Aorta (tissue), 5 donors: ENCODE measurements at places on chromosomes 16 and 17.
A peak's percentile ranks its signal among the peaks of the same experiment; 100 is the strongest.

GRCh38 chr16:4746991-4747574 is 12.7 kb downstream of the DNAAF8 start:
- no peak for DNase-seq

DNA sequence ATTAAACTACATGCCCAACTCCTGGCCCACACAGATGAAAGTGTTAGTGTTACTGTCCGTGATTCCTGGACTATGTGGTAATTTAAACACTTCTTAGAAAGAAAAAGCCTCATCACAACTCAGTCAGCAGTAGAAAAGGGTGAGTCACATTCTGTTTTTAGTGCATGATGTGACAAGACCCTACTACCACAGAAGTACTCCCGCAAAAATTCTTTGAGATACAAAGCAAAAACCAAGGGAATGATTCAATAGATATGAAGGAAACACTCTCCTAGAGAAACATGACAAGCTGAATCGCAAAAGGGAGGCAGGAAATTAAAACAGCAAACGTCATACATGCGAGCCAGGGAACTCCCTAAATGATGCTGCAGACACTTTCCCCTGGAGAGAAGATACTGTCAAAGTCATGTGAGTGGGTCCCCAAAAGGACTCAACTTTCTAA is 14.4 kb downstream of the SNN start:
- no peak for DNase-seq

- no peak for DNase-seq
Measured at GRCh38 chr17:77555741-77556291, 402.7 kb upstream of the TNRC6C start.

DNA sequence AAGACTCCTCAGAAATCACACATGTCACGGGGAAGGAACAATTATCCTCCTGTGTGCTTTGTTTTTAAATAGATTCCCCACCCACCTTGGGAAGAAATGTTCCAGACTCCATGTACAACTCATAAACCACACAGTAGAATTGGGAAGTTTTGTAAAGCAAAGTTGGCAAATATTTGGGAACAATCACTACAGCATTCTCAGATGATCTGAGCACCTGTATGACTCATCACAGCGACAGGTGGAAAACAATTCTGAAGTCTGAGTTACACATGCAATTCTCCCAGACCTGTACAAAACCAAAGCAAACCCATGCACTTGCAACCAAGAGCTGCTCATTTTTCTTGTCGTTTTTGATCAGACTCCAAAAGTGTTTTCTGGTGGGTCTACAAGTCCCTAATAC is 14.4 kb upstream of the MYLK3 start:
- DNase-seq: no peak

- DNase-seq: peak; percentile 86
Measured at GRCh38 chr17:42407289-42407836, 15.7 kb downstream of the CAVIN1 start.

DNA sequence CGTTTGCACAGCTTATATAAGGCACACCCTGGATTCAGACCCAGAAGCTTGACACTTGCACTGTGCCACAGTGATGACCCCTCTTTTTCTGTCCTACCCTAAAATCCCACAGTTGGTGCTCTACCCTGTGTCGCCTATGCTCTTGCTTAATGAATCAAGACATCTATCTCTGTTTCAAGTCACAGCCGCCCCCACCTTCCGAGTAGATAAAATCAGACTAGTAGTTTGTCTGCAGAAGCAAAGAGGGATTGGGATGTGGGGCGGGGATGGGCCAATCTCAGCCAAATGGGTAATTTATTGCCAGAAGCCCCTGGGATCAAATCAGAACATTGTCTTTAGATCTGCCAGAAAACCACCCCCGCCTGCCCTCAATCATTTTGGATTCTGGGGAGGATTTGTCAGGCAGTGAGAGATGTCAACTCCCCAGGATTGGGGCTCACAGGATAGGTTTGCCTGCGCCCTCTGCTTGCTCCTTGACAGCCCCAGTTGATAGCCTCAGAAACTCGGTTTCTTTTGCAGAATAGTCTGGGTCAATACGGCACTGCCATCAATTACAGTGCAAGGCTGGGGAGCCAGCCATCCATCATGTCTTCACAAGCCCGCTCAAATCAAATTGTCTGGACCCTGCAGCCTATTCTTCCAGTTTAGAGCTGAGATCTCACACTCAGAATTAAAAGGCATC is 520.8 kb downstream of the GRIN2A start:
- no peak for DNase-seq

GRCh38 chr17:34098699-34099098 is 156.4 kb upstream of the CCL2 start:
- DNase-seq: no peak

- no peak for DNase-seq
Measured at GRCh38 chr16:86334079-86334635, 176.2 kb upstream of the FOXF1 start.

- no peak for DNase-seq
Measured at GRCh38 chr17:16272111-16272840, 55.3 kb downstream of the PIGL start.

- no peak for DNase-seq
Measured at GRCh38 chr16:27677263-27677662, 127.3 kb downstream of the KATNIP start.

GRCh38 chr16:3819746-3820724 is 60.5 kb downstream of the CREBBP start:
- DNase-seq: no peak

DNA sequence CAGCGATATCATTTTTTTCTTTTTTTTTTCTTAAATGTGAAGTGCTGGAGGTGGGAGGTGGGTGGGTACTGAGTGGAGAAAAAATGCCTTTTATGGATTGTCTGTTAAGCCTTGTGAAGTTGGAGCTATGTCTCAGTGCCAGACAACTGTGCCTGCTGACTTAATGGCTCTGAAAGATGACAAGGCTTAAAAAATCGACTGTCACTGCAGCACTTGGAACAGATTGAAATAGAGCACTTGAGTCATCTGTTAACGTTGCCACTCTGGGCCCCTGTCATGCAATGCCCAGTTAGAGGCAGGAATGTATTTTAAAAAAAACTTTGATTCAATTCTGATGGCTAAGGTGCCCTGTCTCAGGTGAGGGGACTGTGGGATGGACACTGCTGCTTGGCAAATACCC is 108.2 kb upstream of the HS3ST2 start:
- DNase-seq: no peak

GRCh38 chr17:71440513-71440912 is 680.3 kb upstream of the SOX9 start:
- DNase-seq: no peak

GRCh38 chr16:50815382-50815781 is 73.5 kb downstream of the CYLD start:
- no peak for DNase-seq

DNA sequence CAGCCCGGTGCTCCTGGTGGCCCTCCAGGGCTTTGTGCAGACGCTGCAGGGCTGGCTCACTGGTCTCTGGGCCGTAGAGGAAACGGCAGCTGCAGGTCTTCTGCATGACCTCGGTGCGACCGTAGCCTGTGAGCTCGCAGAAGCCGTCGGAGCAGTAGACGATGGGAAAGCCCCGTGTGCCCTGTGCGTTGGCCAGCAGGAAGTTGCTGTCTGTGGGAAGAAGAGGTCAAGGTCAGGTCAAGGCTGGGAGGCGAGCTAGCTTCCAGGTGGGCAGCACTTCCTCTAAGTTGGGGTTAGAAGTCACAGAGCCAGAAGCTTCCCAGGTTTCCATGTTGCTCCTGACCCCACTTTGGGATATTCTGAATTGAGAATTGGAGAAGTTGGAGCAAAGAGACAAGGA is 2.1 kb downstream of the KCNH4 start:
- no peak for DNase-seq

- DNase-seq: no peak
Measured at GRCh38 chr16:12538667-12539091, 265.0 kb downstream of the CPPED1 start.

GRCh38 chr17:77394540-77395295 is 253.9 kb downstream of the SEC14L1 start:
- no peak for DNase-seq

GRCh38 chr16:69241926-69242325 is 55.0 kb downstream of the SNTB2 start:
- DNase-seq: no peak

- DNase-seq: peak; percentile 90
Measured at GRCh38 chr17:73308017-73308823, 3.6 kb downstream of the CDC42EP4 start.

DNA sequence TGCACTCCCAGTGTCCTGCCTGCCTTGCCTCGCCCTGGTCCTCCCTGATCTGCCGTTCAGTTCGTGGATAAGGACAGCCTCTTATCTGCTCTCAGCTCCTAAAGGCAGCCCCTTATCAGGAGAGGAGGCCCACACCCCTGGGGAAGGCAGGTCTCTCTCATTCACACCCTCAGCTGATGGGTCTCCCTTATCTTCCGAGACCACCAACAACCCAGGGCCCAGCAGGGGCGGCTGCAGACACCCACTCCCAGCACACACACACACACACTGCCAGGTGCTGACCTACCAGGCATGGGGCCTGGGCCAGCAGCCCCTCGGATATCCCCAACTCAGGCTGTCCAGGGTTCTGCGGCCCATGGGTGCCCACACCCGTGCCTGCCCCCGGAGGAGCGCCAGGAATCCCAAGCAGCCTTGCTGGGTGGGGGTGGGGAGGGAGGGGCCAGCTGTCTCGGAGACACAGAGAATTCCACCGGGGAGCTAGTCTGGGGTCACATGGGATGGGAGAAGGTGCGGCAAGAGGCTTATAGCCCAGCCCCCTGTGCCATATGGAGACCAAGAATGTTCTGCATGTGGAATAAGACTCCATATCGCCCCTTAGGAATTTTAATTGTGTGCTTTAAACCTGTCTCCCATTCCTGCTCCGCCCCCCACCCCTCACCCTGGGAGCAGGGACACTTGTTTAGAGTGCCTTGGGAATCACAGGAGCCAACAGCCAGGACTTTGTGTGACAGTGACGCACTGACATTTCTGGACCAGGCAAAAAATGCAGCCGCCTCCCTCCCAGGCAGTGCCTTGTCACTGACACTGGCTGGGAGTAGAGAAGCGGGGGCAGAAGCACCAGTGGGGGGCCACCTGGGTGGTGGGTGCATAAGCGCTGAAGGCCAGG is 41.9 kb upstream of the EMP2 start:
- no peak for DNase-seq

GRCh38 chr17:68249354-68249765 is 1.5 kb downstream of the AMZ2 start:
- no peak for DNase-seq

- DNase-seq: no peak
Measured at GRCh38 chr16:1998360-1998835, 8.6 kb downstream of the SYNGR3 start.

- DNase-seq: no peak
Measured at GRCh38 chr17:77248216-77249114, 107.7 kb downstream of the SEC14L1 start.

- DNase-seq: no peak
Measured at GRCh38 chr17:48575066-48575582, 3.0 kb downstream of the HOXB4 start.

- DNase-seq: no peak
Measured at GRCh38 chr16:84593825-84594724, 23.8 kb downstream of the COTL1 start.

GRCh38 chr17:14372905-14373613 is 72.2 kb downstream of the HS3ST3B1 start:
- no peak for DNase-seq

DNA sequence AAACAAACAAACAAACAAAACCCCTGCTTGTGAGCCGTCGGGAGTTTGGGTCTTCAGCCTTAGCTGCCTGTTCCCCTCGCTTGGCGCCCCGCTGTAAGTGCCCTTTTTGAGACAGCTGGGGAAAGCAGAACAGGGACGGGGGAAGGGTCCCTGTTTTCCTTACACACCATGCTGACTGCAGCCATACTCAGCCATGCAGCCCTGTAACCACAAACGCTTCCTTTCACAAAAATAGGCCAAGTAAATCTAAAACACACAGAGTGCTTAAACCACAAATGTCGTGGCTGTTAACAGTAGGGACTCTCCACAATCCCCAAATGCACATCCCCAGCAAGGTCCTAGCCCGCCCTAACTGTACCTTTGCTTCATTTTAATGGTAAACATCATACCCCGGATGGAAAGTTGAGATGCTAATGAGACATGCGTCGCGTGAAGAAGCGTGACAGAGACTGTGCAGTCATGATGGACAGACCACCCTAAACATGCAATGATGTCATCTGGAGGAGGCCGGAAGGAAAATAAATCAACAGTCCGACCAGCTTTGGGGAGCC is 129.9 kb downstream of the MGAT5B start:
- DNase-seq: no peak

DNA sequence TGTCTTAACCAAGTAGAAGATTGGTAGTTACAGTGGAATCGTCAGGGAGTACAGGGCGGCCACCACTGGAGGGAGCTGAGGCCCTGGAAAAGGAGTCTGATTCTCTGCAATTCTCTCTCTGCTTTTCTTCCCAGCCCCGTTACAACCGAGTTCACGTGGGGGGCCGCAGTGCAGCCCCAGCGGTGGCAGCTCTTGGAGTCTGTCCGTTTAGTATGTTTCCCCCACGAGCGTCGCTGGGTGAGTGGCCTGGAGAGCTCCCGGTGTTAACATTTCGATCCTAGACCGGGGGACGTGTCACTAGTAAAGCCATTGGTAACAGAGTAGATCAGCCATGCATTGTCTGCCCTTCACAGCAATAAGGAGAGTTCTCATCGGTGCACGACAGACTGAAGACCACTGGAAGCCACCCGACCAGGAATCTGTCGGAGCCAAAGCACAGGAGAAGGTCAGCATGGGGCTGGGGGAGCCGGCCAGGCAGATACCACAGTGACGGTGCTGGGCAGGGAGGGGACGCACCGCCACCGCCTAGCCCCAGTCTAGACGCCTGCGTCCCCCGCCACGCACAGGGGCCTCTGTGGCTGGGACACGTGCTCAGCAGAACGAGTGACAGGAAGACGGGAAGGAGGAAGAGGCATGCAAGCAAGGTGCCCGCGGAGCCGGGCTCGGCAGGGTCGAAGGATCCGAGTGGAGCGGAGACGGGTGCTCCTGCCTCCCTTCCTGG is 15.7 kb downstream of the SLC16A3 start:
- no peak for DNase-seq

- peak; percentile 45 for DNase-seq
Measured at GRCh38 chr16:78102865-78103264, 3.4 kb downstream of the WWOX start.

DNA sequence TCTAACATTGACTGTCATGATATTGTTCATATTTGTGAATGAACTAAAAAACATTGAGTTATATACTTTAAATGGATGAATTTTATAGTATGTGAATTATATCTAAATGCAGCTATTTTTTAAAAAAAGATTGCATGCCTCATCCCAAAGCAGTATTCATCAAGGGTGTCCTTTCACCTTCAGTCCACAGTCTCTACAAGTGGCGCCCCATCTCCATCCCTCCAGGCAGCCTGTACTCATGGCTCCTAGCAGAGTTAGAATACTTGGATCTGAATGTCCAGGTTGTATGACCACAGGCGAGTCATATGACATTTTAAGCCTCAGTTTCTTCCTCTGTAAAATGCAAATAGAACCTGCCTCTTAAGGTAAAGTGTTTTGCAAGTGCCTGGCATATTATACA is 69.8 kb downstream of the TMEM100 start:
- no peak for DNase-seq

- no peak for DNase-seq
Measured at GRCh38 chr17:37017404-37017803, 68.7 kb downstream of the AATF start.

- no peak for DNase-seq
Measured at GRCh38 chr17:9986754-9987382, 81.8 kb upstream of the RCVRN start.
